ENCODE measurements at places on chromosomes 3 and 15.

DNA sequence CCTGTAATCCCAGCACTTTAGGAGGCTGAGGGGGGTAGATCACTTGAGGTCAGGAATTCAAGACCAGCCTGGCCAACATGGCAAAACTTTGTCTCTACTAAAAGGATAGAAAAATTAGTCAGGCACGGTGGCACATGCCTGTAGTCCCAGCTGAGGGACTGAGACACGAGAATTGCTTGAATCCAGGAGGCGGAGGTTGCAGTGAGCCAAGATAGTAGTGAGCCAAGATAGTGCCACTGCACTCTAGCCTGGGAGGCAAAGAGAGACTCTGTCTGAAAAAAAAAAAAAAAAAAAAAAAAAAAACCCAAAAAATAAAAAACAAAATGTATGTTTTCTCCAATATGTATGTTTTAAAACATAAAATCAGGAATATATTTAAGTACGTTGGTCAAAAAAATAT, 16.3 kb downstream of the TARS3 start:
- no peak for DNase-seq

- no peak for DNase-seq
Measured at GRCh38 chr3:58570851-58571250, 6.3 kb downstream of the FAM107A start.

DNA sequence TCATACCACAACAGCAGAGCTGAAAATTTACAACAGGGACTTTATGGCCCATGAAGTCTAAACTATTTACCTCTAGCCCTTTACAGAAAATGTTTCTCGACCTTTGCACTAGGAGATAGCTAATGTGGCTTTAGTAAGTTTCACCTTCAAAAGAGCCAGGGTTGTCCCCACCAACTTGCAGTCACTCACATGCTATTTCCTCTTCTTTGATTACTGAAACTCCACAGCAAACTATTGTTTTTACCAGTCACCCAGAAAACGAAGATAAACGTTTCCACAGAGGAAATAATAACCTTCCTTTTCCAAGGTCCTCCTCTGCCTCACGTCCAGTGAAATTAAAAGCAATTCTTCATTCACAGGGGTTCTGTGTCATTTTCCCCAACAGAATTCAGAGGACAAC, 48.2 kb downstream of the WWTR1 start:
- DNase-seq: no peak

DNA sequence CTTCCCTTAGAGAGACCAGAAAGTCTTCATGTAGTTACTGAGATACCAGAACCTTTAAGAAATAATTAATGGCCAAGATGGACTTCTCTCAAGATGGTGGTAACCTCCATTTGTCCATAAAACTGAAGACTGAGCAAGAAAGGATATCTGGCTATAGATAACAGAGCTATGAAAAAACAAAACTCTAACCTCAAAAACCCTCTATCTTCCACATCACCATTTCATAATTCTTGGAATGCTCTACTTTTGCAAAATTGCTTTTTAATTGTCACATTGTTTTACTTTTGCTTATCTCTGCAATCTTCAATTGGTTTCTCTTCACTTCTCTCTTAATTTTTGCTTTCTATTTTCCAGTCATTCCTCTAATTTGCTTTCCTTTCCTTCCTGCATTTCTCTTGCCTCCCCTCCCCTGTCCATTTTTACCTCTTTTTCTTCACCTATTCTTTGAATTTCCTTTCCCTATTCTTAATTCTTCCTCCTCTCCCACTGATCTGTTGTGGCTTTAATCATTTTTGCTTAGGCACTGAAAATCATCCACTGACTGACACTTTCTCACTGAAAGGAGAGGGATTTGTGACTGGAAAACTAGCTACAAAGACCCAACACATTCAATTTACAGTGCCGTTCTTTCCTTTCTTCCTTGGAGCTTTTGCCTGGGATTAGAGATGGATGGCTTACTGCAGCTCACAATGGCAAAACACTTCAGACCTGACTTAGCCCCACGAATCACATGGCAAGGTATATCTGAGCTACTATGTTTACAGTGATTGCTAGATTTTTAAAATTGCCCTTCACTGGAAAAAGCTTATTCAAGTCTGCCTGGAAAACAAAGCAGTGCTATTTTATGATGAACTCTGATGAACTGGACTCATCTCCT, 242.8 kb downstream of the CHST2 start:
- no peak for DNase-seq

DNA sequence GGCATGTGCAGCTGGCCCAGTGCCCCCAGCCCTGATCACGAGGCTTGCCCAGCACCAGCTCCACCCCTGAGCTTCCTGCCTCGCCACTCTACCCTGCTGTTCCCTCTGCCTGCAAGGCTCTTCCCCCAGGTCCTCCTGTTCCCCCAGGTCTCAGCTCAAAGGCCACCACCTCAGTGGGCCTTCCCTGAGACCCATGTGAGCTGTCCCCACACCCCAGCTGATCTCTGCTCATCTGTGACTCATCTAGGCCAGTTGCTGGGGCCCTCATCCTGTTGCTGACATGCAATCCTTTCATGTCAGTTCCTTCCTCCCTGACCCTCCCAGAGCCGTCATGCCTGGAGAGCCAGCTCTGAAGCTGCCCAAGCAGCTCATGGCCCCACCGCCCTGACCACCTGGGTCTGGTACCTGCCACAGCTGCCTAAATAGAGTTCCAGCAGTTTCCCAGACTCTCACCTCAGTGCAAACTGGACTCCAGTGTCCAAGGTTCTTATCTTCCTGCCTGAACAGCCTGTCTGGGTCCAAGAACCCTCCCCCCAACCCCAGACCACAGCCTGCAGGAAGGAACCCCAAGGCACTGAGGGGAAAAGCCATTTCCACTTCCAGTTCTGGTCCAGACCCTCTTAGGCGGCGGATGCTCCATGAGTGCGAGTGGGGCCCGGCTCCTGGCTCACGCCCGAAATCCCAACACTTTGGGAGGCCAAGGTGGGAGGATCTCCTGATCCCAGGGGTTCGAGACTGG, 116.6 kb upstream of the IQSEC1 start:
- no peak for DNase-seq

- no peak for DNase-seq
Measured at GRCh38 chr3:9400616-9401015, 3.2 kb downstream of the SETD5 start.

- DNase-seq: no peak
Measured at GRCh38 chr15:98422130-98422478, 226.2 kb upstream of the IGF1R start.

DNA sequence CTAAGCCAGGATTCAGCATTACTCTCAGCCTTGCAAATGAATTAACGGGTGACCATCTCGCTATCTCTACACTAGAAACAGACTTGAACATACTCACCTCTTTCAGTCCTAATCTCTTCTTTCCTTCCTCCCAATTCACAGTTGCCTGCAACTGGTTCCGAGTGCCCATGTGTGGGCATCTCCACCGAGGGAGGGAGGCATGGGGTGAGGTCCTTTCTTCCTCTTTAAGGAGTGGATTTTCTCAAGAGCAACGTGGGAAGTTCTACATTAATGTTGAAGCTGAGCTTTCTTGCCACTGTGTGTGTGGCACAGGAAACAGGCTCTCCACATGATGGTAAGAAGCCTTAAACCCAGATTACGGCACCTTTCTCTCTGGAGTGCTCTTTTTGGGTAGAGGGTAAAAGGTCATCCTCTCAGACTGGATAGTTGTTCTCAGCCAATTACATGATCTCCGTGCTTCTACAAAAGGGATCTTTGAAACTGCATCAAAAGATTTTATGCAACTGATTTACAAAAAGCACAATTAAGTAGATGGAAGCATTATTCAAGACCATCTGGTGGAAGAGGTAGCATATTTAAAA, 286.8 kb upstream of the NR2F2 start:
- no peak for DNase-seq

DNA sequence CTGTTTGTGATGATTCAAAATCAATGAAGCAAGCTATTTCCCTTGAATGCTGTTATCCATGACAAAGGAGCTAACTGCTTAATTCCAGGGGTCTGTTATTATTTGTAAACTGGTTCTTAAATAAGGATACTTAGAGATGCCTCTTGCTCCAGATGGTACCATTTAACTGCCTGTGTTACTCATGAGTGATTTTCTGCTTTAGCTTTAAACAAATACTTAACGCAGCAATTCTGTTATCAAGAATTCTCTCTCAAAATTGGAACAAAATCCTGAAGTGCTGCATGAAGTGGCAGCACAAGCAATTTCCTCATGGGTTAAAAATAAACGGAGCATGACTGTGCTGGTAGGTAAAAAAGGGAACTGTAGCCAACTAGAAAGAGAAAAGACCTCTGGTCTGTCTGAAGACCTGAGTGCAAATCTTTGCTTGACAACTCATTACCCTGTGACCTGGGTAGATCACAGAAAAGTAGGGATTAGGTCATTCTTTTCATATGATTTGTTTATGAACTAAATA, 62.5 kb upstream of the GBE1 start:
- DNase-seq: no peak

- DNase-seq: no peak
Measured at GRCh38 chr15:41256577-41257038, 25.5 kb downstream of the CHP1 start.

DNA sequence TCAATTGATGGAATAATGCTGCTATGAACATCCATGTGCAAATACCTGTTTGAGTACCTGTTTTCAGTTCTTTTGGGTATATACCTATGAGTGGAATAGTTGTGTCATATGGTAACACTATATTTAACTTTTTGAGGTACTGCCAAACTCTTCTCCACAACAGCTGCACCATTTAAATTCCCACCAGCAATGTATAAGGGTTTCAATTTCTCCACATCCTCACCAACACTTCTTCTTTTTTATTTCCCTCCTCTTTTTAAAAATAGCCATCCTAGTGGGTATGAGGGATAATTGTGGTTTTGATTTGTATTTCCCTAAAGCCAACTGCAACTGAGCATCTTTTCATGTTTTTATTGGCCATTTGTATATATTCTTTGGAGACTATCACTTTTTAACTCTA, 31.3 kb upstream of the ARHGEF3 start:
- no peak for DNase-seq

DNA sequence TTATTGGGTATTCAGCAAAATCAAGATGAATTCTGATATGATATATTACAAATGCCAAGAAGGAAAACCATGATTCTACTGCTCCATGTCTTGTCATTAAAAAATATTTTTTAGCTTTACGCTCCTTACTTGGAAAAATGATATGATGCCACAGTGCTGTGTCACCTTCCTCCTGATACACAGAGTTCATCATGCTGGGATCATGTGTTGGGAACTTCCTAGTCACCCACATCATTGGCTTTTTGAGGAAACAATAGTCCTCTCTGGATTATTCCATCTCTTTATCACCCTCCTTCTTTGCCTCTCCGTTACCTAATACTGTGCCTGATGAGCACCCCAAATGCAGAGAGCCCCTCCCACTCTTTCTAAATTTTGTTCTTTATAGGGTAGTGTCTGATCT, 94.3 kb upstream of the PFN2 start:
- no peak for DNase-seq

DNA sequence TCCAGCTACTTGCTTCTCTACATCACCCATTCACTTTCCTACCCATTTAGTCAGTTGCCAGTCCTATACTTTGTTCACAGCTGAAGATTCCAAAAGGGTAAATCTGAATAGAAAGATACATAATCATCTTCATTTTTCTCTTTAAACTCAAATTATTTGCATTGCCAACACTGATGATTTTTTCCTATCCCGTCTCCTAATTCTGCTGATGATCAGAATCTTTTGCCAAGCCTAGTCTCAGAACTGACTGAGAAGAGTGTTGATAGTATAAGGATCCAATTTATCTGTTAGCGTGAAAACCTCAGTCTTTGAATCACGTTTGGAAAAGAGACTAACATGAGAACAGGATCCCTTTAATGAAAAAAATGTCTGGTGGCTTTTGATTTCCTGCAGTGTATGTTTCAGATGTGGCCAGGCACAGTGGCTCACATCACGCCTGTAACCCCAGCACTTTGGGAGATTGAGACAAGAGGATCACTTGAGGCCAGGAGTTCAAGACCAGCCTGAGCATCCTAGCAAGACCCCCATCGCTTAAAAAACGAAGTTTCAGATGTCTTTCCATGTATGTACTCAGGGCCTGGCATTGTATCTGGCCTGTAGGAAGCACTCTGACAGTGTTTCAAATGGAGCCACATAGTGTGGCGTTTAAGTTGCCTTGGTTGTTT, 169.4 kb downstream of the KLHL25 start:
- DNase-seq: no peak

- no peak for DNase-seq
Measured at GRCh38 chr3:192869131-192870031, 48.3 kb downstream of the MB21D2 start.

- DNase-seq: no peak
Measured at GRCh38 chr15:77493324-77493907, 72.7 kb downstream of the HMG20A start.

Measured in cerebellum (tissue), 4 donors.